ENCODE measurements at places on chromosomes 2 and 18.

DNA sequence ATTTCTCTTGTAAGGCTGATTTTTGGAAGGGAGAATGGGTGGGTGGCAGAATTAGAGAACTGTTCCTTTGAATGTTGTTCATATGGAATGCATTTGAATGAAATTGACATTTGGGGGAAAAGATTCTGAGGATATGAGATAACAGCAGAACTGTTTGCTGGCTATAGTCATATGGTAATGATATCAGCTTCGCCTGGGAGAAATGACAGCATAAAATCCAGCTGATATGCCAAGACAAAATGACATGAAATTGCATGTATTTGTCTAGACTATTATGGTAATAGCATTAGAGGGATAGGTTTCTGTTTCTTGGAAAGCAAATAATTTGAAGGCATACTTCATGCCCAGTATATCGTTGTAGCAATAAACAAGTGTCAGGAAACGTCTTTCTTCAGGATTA lies 150.8 kb upstream of the SPATS2L start:
- no peak for DNase-seq

DNA sequence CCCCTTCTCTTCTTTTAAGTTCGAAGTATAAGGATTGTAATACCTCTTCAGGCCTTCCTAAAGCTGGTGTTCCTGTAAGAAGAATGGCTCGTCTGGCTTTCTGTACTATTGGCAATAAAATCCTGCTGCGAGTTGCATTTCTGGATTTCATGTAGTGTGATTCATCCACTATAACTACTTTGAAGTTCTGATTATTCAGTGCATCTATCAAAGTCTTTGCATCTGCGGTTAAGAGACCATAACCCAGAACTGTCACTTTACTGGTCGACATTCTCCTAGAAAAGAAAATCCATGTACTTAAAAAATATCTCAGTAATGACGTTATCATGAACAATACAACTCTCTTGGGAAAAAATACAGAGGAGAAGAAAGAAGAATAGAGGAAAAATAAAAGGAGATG lies 181.1 kb downstream of the ZRANB3 start:
- no peak for DNase-seq

- no peak for DNase-seq
Observed at GRCh38 chr2:9205486-9205885, 1.1 kb upstream of the ASAP2 start.

- no peak for DNase-seq
Observed at GRCh38 chr2:140067661-140068060, 1287.5 kb upstream of the NXPH2 start.

GRCh38 chr2:223585666-223586065 lies 16.5 kb downstream of the SCG2 start:
- no peak for DNase-seq

DNA sequence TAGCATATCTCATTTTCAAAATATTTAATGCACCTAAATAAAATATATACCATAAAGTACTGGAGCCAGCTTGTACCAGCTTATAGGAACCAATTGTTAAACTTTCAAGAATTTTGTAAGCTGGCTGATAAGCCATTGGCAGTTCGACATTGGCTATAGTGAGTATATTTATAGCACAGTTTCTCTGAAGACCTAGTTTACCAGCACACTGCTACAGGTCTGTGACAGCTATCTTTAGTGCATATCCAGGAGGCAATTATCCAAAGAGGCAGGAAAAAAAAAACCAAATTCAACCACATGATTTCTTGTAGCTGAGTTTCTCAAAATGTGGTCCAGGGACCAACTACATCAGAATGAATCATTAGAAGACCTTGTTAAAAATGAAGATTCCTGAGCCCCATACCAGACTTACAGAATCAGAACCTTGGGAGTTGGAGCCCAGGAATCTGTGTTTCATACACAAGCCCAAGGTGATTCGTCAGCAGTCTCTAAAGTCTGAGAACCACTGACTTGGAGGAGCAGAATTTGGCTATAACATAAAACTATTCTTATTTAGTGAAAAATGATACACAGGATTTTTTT lies 279.0 kb upstream of the NRP2 start:
- no peak for DNase-seq

DNA sequence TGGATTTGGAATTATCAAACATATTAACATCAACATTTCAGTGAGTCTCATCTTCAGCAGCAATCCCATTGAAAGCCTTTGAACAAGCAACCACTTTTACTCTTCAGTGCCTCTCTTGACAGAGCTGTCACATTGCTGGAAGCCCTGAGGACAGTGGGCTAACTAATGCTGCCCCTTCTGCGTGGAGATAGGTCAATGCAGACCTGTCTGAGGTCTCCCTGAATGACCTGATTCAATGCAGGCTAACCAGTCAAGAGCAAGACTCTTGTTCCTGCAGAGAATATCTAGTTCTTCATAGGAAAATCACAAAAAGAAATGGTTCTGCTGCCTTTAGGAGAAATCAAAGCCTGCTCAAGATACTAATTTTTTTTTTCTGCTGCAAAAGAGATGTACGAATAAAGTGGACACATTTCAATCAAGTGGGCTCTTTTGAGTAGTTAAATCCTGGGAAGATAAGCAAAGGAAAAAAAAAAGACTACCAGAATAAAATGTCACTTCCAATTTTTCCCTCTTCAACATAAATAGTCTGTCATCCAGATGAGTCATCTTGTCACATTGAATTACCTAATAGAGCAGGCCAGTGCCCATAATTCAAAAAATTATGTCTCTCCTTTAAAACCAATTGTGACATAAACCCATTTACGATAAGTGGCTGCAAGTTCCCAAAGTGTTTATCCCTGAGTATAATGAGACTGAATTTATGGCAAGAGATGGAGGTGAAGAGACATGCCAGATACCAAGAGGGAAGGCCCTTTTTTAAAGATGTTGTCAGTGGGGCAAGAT lies 1269.0 kb upstream of the DDX18 start:
- DNase-seq: no peak

- DNase-seq: no peak
Observed at GRCh38 chr2:10915731-10916276, 4.1 kb downstream of the KCNF1 start.

GRCh38 chr2:33033606-33034081 lies 86.9 kb downstream of the LTBP1 start:
- no peak for DNase-seq

- no peak for DNase-seq
Observed at GRCh38 chr2:236607471-236608187, 38.0 kb downstream of the ACKR3 start.

DNA sequence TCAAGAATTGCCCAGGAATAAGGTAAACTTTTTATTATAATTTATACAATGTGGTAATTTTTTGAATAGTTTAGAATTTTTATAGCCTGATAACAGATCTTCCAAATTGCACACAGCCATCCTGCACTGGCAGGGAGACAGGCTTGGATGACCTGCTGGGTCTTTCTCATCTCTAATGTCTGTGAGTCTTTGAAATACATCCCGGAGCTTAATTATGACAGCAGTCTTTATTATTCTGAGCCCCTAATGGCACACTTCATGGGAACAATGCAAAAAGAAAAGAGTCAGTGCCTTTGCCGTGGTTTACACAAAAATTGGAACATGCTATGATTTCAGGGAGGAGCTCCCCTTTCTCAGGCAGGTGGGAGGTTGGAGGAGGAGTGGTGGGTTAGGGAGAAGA lies 71.0 kb downstream of the TMEM182 start:
- no peak for DNase-seq

GRCh38 chr2:116057538-116057937 lies 1615.1 kb downstream of the DPP10 start:
- no peak for DNase-seq

DNA sequence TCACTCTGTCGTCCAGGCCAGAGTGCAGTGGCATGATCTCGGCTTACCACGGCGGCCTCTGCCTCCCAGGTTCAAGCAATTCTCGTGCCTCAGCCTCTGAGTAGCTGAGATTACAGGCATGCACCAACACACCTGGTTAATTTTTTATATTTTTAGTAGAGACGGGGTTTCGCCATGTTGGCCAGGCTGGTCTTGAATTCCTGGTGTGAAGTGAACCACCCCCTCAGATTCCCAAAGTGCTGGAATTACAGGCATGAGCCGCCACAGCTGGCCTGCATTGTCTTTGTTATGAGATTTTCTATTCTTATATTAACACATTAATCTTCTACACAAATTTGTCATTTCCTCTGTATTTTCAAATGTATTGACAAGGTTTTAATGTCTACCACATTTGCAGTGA lies 75.2 kb downstream of the SEPTIN10 start:
- no peak for DNase-seq

DNA sequence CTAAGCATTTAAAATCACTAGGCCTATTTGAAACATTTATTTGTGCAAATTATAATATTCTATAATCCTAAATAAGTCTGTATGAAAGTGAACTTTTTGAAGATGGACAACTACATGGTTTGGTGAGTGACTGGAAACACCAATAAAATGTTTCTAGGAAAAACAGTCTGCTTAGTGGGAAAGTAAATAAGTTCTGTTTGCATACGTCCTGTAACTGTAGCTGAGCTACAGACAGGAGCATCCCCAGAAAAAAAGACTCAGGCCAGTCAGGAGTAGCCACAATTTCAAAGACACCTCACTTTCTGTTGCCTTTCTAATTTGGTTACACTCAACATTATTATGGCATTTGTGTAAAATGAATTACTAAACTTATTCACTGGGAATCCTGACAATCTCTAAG lies 28.4 kb upstream of the KCNJ3 start:
- DNase-seq: no peak

DNA sequence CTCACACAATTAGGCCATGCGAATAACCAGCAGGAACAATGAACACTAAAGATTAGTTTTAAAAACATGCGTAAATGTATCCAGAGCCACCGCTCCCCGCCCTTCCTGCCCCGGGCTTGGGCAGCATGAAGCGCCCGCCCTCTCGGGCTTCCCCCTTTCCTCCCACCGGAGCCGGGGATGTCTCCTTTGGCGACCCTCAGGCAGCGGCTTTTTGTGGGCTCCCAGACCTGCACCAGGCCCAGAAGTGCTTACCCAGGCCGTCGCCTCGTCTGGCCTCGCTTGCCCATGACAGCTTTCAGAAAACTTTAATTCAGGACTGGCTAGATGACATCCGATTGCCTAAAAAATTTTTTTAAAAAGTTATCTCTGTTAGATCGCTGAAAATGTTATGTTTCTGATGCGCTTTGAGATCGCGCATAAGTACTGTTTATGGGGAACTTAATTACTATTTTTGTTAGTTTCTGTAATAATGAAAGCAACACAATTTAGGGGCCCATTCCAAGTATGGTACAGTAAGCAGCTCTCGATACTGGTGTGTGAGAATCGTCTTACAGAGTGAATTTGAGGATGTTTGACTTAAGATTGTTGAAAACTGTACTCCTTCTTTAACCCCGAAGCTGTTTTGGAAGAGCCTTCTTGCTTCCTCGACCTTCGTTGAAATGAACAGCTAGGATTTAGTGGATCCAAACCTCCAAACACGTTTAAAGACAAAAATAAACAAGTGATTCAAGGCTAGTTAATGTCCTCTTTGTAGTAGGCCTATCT lies 1.1 kb downstream of the MAP3K20 start:
- DNase-seq: no peak

GRCh38 chr2:100013892-100014677 lies 128.3 kb downstream of the AFF3 start:
- DNase-seq: peak; percentile 95

- no peak for DNase-seq
Observed at GRCh38 chr2:213232649-213233437, 51.4 kb upstream of the SPAG16 start.

DNA sequence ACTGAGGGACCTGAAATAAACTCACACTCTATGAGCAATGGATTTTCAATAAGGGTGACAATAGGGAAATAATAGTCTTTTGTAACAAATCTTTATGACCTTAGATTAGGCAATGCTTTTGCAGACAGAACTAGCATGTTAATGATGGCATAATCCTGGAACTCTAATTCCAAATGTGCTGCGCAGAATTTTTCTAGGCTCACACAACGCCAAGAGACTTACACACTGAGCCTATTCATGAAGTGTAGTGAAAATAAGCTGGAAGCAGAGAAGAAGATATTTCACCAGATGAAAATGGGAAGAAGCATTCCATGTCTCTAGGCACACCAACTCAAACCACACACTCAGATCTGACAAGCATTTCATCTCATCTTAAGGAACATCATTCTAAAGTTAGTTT lies 178.5 kb downstream of the L3MBTL4 start:
- no peak for DNase-seq

All from amniotic stem cell (primary cell).